Astrocyte (in vitro differentiated cells and primary cell): ENCODE measurements at places on chromosomes 12 and 14. TPM values are rescaled to one million over a fixed set of nuclear protein-coding genes. Genes with fewer than 3 reads are reported as not detected.

The ARPC3 gene
- total RNA-seq = 315 and 316 TPM in 2 replicates

The TEX52 gene
- not detected in 2 replicates for total RNA-seq

The RFC5 gene
- total RNA-seq = 4.6 and 5.8 TPM in 2 replicates

The OR6C2 gene
- total RNA-seq = not detected in 2 replicates

The CLEC4D gene
- not detected in 2 replicates for total RNA-seq

The ART4 gene
- total RNA-seq = not detected in 2 replicates

DNA sequence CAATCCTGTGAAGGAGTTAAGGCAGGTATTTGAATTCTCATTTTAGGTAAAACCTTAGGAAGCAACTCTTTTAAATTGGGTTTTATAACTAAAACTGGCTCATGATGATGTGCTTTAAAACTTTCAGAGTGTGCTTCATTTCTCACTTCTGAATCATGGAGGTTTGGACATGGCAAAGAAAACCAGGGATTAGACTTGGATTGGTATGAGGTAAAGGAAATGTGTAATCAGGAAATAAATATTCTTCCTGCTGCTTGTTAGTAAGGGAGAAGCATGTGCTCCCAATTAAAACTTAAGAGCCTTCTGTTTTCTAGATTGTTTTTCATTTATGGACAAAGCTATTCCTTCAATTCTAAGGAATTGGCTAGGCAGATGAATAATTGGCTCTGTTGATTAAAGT is 57.4 kb downstream of the FBXO33 start:
- DNase-seq = peak; percentile 62

- no peak for DNase-seq
Measured at GRCh38 chr12:131351319-131352028, 359.4 kb upstream of the SFSWAP start.

DNA sequence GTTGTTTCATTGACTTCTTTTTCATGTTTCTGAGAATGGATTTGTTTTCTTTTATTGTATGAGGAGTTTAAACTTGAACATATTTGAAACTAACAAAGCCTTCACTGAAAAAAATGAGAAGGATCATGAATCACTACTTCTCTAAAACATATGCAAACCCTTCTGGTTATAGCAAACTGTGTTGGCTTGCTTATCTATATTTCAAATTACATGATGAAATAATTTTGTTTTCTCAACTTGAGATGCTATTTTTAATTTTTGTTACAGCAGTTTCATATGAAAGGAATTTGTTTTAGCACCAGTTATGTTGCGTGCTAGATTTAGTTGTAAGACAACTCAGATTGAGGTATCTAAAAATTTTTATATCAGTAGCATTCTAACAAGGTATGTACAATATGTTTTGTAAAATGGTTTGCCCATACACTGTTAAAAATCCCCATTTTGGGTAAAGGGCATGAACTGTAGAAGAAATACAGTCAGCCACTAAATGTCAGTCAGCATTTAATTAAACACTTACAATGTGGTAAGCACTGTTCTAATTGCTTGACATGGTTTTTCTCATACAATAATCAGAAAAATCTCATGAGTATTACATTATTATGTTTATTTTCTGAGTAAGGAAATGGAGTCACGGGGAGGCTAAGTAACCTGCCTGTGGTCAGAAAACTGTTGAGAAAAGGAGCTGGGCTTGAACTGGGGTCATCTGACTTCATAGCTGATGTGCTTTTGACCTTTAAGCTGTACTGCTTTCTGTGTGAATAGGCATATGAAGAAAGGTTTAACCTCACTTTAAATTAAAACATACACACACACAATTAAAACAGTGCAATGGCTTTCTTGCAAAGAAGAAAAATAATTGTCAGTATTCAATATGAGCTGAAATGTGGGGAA is 105.7 kb downstream of the PLEKHA5 start:
- DNase-seq = peak; percentile 62

- peak; percentile 45 for DNase-seq
Measured at GRCh38 chr12:55659486-55660385, 23.0 kb downstream of the OR10P1 start.

DNA sequence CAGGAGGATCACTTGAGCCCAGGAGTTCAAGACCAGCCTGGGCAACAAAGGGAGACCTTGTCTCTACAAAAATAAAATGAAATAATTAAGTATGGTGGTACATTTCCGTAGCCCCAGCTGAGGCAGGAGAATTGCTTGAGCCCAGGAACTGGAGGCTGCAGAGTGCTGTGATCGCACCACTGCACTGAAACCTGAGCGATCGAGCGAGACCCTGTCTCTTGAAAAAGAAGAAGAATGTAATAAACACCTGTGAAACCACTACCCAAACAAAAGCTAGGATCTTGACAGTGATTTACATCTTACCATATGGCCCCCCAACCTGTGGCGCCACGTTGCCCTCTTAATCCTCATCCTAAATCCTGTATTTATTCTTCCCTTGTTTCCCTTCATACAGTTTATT is 5.7 kb upstream of the DTX1 start:
- DNase-seq = no peak

DNA sequence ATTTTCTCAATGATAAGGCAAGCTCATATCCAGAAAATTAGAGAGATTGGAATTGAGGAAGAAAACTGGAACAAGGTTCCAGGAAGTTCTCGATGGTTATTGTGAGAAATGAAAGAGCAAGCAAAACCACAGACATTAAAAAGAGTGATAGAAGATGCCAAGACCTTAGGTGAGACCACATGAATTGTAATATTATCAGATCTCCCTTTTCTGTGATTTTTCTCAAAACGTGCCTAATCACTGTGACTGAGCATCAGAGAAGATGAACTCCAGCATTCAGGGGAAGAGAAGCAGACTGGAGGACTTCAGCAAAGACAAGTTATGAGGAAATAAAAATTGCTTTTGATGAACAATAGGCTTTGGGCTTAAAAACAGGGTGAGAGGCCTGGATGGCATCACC is 278.8 kb downstream of the SOX5 start:
- no peak for DNase-seq

DNA sequence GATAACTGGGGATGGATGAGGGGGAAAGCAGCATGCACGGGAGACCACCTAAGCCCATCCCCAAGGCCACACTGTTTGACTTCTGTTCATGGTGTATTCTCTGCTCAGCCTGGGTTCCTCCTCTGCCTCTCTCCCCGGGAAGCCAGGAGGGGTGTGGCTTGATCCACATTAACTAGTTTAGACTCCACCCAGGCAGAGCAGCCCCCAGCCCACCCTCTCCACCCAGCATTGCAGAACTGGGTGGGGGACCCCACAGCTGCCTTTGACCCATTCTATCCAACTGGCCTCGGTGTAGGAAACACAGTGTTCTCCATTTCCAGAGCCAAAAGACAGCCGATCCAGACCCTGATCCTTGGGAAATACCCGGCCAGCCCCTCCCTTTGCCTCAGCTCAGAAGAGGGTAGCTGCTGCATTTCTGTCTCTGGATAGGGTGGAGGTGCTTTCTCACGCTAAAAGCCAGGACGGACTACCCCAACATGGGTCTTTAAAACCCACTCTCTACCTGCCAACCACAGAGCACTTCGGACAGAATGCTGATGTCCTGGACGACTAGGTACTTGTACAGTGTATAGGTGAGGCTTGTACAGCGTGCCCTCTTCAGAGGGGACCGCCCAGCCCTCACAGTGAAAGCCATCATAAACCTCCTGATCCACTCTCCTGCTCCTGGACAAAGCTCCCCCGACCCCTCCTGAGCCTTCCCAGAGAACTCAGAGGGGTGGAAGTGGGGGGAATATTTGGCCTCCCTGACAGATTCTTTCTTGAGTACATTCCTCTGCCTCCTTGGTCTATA is 9.4 kb downstream of the SPRYD3 start:
- no peak for DNase-seq

- DNase-seq = no peak
Measured at GRCh38 chr14:64444140-64444539, 21.2 kb upstream of the AKAP5 start.

DNA sequence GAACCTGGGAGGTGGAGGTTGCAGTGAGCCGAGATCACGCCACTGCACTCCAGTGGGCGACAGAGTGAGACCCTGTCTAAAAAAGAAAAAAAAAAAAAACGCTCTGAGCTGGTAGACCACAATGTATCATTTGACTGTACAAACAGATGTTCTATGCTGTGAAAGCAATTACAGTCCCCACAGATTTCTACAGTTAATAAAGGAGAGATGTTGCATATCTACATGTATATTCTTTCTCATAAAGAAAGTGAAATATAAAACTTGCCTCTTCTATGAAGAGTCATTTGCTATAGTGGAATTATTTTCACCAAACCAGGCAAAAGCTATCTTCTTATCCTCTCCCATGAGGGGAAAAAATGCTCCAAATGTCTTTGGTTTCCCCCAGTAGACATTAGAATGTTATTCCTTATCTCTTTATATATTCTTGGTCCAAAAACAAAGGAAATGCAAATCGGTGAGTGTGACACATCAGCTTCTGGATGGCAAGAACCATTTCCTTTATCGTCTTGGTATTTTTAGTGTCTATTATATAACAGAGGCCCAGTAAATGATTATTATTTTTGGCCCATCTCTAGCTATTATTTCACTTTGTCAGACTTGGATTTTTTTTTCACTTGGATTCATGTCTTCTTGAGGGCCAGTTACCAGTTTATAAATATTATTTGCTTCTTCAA is 230.4 kb downstream of the SSPN start:
- peak; percentile 89 for DNase-seq

DNA sequence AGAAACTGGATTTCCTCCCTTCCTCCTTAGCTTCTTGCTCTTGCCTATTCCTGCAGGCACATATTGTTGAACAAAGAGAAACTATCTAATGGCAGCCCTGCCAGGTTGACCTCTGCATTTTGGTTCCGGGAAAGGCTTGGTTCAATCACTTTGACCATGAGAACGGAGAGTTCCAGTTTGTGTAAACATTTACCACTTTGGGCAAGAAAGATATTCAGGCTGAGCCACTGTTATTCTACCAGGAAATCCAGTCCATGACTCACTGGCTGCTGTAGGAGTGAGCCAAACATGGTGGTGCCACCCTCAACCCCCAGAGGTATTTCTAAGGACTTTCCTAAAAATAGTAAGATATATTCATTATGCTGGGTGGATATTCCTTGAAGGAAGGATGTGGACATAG is 242.2 kb upstream of the OR4E1 start:
- DNase-seq = no peak

GRCh38 chr14:76484355-76484754 is 108.4 kb downstream of the ESRRB start:
- DNase-seq = no peak

- no peak for DNase-seq
Measured at GRCh38 chr12:117069926-117070900, 29.0 kb downstream of the TESC start.

GRCh38 chr12:2691006-2691344 is 103.8 kb upstream of the FKBP4 start:
- DNase-seq = peak; percentile 19

DNA sequence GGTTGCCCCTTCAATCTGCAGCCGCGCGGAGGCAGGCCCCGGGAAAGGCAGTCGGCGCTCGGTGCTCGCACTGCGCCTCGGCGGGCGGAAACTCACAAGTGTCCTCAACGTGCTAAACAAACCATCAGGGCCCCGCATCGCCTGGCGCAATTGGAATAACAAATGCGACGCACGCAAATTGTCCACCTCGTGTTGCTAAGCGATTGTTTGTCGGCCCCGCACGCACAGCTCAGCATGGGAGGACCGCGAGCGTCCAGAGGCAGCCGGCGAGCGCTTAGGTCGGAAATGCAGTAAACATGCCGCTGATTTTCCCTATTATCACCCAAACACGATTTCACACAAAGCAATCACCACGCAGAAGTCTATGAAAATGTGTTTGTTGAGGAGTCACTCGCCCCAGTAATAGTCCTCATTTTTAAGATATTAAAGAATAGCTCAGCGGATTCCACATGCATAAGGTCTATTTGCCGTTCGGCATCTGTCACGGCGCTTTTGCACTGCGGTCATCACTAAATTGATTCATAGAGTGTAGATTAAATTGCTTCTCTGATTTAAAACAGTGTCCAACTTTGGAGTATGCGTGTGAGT is 3.2 kb upstream of the GSC start:
- DNase-seq = no peak

DNA sequence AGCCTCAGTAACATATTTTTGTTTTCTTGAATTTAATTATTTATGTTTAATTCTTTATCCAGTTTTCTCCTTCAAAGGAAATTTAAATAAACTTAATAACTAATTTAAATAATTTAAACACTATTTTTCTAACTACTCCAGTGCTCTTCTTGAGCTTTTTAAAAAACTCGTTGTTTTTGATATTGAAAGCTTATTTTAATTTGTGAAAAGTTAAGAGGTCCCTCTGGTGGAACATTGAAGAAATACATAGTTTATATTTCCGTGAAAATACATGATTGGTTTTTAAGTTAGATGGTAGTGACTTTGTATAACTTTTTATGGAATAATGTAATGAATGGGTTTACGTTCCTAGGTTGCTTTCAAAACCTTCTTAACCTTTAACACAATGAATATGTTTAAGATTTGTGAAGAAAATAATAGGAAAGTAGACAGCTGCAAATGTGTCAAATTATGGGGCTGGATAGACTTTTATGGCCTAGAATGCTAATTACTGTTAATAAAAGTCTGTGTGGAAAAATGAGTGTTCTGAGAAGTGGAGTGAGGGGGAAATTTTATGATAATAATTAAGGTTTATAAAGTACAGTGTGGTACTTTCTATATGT is 45.9 kb upstream of the MSRB3 start:
- peak; percentile 15 for DNase-seq

DNA sequence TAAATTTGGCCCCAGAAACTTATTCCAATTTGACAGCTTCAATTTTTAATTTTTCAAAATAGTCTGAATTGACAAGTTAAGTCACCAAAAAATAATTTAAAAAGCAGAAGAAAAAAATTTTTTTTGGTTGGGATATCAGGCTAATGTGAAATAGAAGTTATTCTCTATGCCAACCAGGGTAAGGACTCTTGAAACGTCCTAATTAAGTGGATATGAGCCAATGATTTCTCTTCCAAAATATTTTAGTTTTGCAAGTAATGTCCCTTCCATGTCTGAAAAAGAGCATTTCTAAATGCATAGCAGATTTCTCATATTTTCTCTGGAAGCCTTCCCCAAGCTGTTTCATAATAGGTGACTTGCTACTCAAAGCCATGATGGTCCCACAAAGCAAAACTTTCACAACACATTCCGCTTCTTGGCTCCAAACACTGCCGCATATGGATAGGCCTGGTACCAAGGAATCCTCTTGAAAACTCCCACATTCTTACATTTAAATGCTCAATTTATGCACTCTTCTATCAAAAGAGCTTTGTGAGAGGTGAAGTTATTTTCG is 65.1 kb downstream of the SIX6 start:
- DNase-seq = peak; percentile 3

DNA sequence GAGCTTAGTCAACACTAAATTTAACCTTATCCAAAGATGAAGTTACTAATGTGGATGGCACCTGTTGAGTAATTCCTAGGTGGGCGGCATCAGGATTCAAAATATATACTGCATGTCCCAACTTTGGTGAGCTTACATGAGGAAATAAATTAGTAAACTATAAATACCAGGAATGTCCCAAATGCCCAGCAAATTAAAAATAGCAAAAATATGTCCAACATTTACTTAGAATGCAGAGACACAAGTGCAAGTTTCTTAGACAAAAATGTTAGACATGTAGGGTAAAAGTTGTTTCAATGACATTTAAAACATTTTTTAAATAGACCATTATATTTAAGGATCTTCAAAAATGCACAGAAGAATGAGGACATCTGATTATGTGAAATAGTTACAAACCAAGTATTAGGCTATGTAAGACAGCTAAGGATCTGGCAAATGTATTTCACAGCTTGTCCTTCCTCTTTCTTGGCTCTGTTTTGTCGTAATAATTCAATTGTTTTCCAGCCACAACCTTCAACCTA is 115.9 kb downstream of the NAV3 start:
- DNase-seq = peak; percentile 51
